ENCODE measurements at places on chromosomes 2 and 18.

DNA sequence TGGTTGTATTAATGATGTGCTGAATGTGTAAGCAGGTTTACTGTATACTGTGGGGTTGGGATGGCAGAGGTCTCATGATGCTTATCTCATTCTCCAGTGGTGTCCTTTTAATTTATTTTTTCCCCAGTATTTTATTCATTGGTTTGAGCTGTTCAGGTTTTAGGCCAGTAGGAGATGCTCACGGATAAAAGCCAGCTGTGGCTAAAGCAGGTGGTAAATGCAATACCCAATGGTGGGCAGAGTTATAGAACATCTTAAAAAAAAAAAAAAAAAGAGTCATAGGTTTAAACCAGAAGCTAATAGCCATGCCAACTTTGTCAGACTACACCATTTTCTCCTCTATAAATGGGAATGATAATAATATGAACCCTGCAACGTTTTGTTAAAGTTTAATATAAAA, 57.8 kb upstream of the NEUROD1 start:
- no peak for DNase-seq

DNA sequence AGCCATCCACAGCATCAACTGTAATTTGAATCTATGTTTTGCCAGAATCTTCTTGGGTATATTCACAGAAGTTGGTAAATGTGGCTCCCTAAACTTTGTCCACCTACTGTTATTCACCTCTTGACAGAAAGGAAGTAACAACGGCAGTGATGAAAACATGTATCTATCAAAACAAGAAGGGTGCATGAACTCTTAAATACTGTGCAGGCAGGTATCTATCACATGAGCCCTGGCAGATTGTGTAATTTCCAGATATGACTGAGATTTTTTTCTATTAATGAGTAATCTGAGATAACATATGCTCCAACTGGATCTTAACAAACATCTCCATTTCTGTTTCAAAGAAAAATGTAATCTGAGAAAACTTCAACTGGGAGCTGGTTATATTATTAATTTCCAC, 36.6 kb downstream of the SFT2D3 start:
- no peak for DNase-seq

DNA sequence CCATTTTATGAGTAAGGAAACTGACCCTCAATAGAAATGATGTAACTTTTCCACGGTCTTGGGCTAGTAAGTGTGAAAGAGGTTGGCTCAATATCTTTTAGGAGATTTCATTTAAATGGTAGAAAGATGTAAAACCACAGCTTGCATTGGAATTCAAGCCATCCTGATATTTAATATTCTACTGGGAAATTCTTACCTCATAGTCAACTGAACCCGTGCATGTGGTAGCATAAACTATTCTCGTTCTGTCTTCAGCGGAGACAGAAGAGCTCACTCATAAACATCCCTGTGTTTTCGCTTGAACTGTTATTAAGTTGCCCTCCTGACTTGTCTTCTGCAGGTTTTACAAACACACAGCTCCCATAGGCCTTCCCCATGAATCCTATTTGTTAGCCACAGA, 8.5 kb upstream of the SPATS2L start:
- DNase-seq, result no peak

DNA sequence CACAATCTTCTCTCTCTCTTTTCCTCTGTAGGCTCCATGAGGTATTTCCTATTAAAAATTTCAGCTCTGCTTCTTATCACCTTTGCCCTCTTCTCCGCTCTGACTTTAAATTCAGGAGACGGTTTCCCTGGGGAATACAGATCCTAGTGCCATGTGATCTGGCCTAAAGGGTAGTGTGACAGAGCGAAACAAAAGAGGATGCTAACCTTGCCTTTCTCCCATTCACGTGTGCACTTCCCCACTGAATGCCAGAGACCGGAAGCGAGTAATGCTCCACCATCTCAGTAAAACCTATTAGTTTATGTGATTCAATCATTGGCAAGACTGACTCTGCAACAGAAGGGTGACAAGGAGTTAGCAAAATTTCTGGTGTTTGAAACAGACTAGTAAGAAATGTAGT, 358.3 kb downstream of the ZNF521 start:
- no peak for DNase-seq

- no peak for DNase-seq
Observed at GRCh38 chr2:19102696-19103423, 255.6 kb downstream of the OSR1 start.

DNA sequence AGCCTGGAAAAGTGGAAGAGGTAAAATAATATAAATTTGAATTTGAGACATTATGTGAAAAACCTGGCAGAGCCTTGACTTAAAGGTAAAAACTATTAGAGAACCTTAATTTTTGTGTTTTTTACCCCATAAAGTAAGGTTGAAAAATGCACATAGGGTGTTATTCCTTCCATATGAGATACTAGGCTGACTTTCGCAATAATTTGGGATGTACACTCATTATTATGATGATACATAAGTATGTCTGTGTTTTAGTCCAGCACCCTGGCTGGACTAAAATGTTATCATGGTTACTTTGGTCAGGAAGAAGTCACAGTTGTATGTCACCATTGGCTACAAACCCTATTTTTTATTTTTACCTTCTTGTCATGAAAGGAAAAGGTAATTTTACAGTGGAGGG, 19.8 kb downstream of the NEMP2 start:
- no peak for DNase-seq

GRCh38 chr2:2517399-2517798, 186.3 kb upstream of the MYT1L start:
- no peak for DNase-seq

DNA sequence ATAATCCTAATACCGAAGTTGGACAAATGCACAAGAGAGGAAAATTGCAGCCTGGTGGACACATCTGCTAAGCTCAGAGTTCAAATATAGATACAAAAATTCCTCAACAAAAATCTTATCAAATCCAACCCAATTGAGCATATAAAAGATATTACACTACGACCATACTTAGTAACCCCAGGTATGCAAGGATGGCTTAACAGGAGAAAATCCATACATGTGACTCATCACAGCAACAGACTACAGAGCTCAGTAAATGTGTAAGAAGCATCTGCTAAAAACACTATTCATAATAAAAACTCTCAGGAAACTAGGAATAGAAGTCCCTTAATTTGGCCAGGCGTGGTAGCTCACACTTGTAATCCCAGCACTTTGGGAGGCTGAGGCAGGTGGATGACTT, 28.3 kb downstream of the HS6ST1 start:
- DNase-seq, result no peak

- no peak for DNase-seq
Observed at GRCh38 chr2:160331258-160332025, 131.4 kb upstream of the ITGB6 start.

DNA sequence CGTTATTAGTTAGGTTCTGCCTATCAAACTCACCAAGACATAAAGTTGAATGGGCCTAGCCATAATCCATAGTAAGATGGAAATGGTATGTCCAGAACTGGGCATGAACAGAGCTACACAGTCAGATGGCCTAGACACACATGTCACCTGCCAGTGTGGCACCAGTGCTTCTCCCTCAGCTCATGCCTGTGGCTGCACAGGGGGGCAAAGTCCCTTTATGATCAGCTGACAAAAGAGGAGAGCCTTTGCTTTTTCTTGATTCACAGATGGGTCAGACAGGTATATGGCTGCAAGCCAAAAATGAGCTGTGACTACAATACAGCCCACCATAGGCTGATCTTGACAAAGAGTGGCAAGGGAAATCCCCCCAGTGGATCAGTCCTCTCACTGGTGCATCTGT, 28.3 kb upstream of the STARD7 start:
- DNase-seq, result no peak

GRCh38 chr2:204072443-204073324, 136.1 kb downstream of the ICOS start:
- DNase-seq, result no peak

DNA sequence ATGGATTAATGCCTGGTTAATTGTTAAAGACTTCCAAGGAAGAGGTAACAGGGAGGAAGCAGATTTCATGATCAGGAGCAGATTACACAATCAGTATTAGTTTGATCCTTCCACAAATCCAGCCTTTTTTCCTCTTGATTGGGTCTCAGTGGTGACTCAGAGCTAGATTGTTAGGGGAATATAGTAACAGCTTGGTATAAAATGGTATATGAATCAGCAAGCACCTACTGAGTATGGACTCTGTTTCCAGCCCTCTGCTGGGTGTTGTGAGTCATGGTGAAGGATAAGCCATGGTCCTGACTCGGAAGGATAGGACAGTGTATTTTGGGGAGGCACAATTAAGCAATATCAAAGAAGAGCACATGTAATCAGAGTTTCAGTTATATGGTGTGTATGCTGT, 272.4 kb upstream of the DPP10 start:
- no peak for DNase-seq

GRCh38 chr18:58095655-58096054, 51.6 kb downstream of the NEDD4L start:
- DNase-seq, result no peak
